ENCODE measurements at places on chromosomes 2 and 18.

- no peak for DNase-seq
These were observed 44.7 kb downstream of the DHRS9 start for GRCh38 chr2:169114056-169114455.

DNA sequence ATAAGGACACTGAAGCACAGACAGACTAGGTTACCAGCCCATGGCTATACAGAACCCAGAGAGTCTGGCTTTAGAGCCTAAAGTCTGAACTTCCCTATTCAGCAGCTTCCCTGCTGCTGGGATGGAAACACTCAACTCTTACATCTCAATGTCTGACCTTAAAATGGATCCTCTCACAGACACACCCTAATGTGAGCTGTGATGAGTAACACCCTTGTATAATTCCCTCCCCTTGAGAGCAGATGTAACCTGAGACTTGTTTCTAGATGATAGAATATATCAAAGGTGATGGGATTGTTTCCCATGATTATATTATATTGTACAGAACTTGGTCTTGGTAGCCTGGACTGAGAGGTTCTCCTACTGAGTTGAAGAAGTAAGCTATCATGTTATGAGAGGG, 577.1 kb upstream of the KLHL29 start:
- no peak for DNase-seq

GRCh38 chr2:195561116-195561921, 95.7 kb upstream of the SLC39A10 start:
- DNase-seq = no peak

DNA sequence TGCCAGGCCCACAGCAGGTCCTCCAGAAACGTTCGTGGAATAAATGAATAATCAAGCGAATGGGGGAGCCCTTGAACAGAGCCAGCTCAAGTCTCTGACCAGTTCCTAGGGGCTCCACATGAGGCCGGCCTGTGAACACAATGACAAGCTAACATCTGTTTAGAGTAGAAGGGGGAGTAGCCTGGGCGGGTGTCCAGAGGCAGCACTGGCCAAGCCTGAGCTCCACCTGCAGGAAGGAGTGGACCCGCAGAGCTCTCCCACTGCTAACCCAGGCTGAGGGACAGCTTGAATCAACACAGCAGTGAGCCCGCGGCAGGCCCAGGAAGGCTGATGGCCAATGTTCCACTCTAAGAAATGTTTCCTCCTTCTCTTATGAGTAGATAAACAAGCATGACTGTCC, 234.8 kb upstream of the RAB6C start:
- DNase-seq = no peak

- no peak for DNase-seq
These were observed 1469.7 kb upstream of the PIK3C3 start for GRCh38 chr18:40485318-40485717.

- DNase-seq = no peak
These were observed 49.3 kb downstream of the SLC35F5 start for GRCh38 chr2:113707106-113707505.

- DNase-seq = no peak
These were observed 96.1 kb downstream of the ARL6IP6 start for GRCh38 chr2:152814475-152815030.

DNA sequence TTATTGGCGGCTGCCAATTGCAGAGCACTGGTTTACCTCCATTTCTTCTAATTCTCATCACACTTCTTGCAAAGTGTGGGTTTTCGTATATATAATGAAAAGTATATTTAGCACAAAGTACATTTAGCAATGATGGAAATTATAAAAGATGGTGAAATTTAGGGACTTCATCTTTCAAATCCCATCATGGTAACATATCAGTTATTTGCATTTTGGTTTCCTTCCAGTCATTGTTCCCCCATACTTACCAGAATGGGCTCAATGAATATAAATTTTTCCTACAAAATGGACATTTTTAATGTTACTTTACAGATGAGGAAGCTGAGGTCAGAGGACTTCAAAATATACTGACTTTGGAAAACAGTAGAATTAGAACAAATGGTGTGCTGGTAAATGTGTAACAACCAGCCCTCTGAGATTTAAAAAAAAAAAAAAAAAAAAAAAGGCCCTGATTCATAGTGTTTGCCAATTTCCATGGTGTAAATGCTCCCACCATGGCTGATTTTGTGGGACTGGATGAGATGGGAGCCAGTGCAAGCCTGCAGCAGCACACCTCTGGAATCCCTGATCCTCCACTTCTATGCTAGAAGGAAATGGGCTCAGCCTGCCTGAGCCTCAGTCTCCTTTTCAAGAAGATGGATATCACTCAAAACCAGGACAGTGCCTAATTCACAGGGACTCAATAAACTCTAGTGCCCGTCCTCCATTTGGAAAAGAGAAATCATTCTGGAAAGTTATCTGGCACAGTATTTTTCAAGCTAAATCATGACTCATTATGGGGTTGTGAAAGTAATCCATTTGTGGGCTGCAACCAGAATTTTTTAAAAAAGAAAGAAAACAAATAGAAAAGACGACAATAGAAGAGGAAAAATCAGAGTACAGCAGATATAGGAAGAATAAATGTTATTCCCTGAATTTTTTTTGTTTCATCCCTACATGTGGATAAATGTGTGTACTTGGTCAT, 34.0 kb downstream of the LBH start:
- no peak for DNase-seq

GRCh38 chr2:203971251-203971650, 34.7 kb downstream of the ICOS start:
- no peak for DNase-seq

DNA sequence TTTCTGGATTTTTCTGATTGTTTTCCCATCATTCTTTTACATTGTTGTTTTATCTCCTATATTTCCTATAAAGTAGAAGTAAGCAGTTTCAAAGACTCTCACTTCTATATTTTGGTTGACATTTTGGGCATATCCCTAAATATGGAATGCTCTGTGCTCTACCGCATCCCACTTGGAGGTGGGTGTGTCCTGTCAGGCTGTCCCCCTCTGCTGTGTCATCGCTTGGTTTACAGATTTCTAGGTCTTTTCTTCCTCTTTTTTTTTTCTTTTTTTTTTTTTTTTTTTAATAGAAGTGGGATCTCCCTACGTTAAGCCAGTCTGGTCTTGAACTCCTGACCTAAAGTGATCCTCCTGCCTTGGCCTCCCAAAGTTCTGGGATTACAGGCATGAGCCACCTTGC, 13.3 kb downstream of the DGKD start:
- no peak for DNase-seq

DNA sequence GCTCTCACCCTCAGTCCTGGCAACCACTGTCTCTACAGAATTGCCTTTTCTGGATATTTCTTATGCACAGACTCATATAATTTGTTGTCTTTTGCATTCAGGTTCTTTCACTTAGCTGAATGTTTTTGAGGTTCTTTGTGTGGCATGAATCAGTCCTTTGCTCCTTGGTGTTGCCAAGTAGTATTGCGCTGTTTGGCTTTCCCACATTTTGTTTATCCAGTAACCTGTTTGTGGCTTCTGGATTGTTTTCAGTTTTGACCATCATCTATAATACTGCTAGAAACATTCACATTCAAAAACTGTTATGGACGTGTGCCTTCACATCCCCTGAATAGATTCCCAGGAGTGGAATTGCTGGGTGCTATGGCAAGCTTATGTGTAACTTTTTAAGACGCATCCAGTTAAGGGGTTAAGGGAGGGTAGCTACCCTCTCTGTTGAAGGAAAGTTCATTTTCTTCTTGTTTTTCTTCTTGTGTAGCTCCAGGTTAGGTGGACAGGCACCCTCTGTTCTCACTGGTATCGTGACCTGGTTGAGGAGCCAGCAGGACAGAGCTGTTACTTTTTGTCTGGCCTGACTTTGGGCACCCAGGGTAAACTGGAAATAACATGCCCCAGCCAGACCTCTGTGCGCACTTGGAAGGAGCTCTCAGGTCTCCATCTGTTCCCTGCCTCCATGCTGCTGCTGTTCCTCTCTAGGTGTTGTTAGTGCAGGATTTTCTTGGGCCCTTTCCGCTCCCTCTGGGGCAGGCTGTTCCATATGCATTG, 29.6 kb downstream of the ARHGAP25 start:
- no peak for DNase-seq

DNA sequence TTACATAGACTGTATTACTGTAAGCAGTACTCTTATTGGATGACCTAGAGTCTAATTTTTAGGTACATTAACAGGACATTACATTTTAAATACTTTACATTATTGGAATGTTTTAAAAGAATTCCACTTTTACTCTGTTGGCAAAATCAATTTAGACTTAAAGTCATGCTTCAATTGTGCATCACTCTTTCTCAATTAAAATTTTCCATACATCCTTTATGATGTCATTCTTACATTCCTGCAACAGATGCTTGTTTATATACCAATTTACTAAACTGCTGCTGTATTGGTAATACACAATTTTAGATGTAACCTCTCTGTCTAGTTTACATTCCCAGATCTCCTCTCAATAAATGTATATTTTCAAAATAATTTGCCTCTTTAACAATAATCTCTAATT, 440.1 kb downstream of the ZEB2 start:
- DNase-seq = no peak

GRCh38 chr2:121902171-121902591, 146.7 kb downstream of the TSN start:
- no peak for DNase-seq

DNA sequence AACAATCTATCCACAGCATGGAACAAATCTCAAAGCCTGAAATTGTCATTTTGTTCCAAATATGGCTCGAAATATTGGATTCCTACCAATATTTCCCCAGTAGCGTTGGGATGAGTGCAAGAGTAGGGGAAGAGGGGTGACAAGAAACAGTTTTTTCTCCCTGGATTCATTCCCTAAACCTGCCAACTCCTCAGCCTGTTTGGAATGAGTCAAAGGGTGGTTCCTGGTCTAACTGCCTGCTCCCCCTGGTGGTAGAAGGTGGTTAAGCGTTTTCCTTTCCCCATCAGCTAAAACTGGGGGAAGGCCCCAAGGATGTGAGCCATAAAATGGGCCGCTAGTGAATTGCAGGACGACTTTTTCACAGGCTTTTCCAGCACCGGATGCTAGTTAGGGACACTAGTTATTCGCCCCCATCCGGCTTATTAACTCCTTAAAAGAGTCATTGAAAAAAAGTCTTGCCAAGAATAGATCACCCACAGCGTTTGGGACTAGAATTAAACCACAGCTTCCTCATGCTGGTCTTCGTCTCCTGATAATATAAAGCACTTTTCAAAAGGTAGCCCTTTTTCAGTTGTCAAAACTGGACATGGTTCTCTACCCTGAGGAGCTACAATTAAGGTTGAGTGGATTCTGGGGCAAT, 72.5 kb downstream of the DHRS9 start:
- DNase-seq = peak; percentile 25

DNA sequence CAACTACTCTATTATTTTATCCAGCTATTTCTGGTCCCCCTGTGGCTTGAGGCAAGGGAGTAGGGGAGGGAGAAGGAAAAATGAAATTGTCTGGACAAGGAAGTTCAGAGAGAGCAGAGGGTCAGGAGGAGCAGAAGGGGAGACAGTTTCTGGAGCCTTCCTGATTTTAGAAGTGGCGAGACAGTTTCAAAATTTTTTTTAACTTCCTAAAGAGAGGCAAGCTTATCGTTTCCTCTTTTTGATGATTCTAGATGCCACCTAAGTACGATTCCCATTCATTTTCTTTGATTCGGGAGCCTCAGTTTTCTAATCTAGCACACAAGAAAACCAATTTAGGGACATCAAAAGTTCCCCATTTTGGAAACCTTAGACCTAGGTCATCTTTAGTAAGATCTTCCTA, 96.9 kb upstream of the B3GNT2 start:
- DNase-seq = no peak

- no peak for DNase-seq
These were observed 236.5 kb downstream of the GBX2 start for GRCh38 chr2:235931676-235932075.
